Activated T-cell treated with anti-CD3 and anti-CD28 coated beads, Interleukin-2, amount 50 U/mL, for 72 hours (primary cell): ENCODE measurements at places on chromosomes 7 and 10. TPM values are rescaled to one million over a fixed set of nuclear protein-coding genes. Genes with fewer than 3 reads are reported as not detected.
A peak's percentile ranks its signal among the peaks of the same experiment; 100 is the strongest.

DNA sequence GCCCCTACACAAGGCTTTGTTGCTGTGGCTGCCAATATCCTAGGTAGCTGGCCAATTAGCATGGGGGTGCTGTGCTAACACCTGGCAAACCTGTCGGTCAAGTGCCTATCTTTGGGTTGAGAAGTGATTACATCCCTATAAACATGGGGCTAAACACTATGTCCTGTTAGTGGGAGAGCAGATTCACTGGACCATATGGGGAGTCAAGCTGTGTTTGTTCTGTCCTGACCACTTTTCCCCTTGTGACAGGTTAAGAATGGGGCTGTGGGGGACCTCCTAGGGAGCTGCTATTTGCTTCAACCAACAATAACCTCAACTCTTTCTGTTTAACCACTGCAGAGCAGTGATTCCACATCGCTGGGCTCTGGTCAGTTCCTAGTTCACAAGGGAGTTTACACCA lies 151.5 kb upstream of the AOAH start:
- H3K36me3 ChIP-seq = peaks cover 24% of the 10 kb centered on the region
- no peaks in the 10 kb centered on the region for H3K27me3 ChIP-seq
- peaks cover 7% of the 10 kb centered on the region for H3K4me1 ChIP-seq
- DNase-seq = no peak

GRCh38 chr10:31770307-31770902 lies 158.2 kb downstream of the ARHGAP12 start:
- H3K27me3 ChIP-seq = no peaks in the 10 kb centered on the region
- no peak overlapping the region for H3K27ac ChIP-seq
- DNase-seq = peak; percentile 52
- H3K36me3 ChIP-seq = no peaks in the 10 kb centered on the region
- H3K4me3 ChIP-seq = no peak overlapping the region
- H3K4me1 ChIP-seq = peaks cover 24% of the 10 kb centered on the region

GRCh38 chr10:129926066-129927055 lies 37.7 kb downstream of the EBF3 start:
- no peaks in the 10 kb centered on the region for H3K36me3 ChIP-seq
- DNase-seq = no peak
- H3K4me1 ChIP-seq = no peaks in the 10 kb centered on the region
- no peak overlapping the region for H3K27ac ChIP-seq
- H3K4me3 ChIP-seq = no peak overlapping the region

EBLN1 gene
- not detected for total RNA-seq

GRCh38 chr7:38367301-38367890 lies 94.0 kb upstream of the TARP start:
- H3K36me3 ChIP-seq = peaks cover 2% of the 10 kb centered on the region
- peak; percentile 42 for DNase-seq
- peak overlapping the region; percentile 93 for H3K27ac ChIP-seq
